Kidney (tissue), 22 donors: ENCODE measurements at places on chromosomes 3 and 15.
A peak's percentile ranks its signal among the peaks of the same experiment; 100 is the strongest.

DNA sequence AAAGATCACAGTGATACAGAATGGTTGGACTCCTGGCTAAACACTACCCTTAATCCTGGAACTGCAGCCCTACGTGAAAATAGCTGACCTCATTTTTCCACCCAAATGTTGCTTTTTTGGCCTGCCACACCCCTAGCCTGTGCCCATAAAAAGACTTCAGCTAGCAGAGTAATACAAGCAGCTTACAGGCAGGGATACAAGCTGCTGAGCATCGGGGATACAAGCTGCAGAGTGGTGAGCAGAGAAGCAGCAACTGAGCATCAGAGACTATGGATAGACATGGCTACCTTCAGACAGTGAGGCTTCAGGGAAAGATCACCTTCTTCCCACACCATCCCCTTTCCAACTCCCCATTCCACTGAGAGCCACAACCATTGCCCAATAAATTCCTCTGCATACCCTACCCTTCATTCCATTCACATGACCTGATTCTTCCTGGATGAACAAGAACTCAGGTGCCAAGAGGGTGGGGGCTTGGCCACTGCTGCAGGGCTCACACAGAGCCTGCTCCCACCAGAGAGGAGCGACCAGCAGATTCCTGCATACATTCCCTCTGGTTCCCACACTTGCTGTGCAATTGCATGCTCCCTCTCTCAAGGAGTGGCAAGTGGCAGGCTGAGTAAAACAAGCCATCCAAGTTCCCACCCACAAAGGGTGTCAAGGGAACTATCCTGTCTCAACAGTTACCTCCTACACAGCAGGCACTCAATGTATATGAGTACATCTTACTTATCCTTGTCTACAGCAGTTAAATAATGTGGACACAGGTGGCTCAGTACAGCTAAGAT is 217.5 kb downstream of the ALCAM start:
- DNase-seq: no peak

GRCh38 chr3:53169045-53169831 is 8.2 kb downstream of the PRKCD start:
- DNase-seq: no peak

GRCh38 chr3:186525369-186526255 is 18.6 kb downstream of the CRYGS start:
- peak; percentile 25 for DNase-seq

DNA sequence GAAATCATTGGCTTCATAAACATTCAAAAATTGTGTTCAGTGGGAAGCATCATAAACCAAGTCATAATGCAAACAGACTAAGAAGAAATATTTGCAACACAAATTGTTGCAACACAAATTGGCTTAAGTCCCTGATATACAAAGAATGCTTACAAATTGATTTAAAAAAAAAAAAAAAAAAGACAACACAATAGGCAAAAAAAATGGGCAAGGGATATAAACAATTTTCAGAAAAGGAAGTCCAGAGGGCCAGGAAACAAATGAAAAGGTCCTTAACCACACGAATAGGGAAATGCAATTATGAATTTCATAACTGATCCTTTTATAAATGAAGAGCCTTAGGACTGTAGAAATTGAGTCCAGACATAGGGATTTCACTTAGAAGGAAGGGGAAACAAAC is 98.9 kb downstream of the LRRK1 start:
- no peak for DNase-seq

GRCh38 chr15:32123473-32123872 is 93.2 kb downstream of the CHRNA7 start:
- no peak for DNase-seq

- DNase-seq: no peak
These were observed 136.5 kb downstream of the ALCAM start for GRCh38 chr3:105503191-105503593.

- DNase-seq: peak; percentile 16
These were observed 35.7 kb downstream of the MGA start for GRCh38 chr15:41695750-41696436.

GRCh38 chr3:69309814-69310213 is 76.1 kb downstream of the FRMD4B start:
- no peak for DNase-seq

DNA sequence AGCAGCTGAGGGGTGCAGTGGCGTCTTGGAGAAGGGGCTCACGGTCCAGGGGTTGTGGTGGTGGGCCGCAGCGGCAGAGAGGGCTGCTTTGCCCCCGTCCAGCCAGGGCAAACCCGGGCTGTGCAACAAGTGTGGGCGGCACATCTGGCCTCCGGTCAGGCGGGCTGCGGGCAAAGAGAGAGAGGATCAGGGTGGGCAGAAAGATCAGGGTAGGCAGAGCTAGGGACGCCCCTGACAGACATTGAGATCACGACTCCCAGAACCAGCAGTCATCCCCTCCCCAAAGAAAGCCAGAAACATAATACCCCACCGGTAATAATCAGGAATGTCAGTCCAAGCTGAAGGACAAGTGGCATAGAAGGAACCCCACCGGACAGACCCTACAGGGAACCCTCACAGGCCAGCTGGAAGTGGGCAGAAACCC is 6.8 kb downstream of the GATA2 start:
- DNase-seq: no peak

DNA sequence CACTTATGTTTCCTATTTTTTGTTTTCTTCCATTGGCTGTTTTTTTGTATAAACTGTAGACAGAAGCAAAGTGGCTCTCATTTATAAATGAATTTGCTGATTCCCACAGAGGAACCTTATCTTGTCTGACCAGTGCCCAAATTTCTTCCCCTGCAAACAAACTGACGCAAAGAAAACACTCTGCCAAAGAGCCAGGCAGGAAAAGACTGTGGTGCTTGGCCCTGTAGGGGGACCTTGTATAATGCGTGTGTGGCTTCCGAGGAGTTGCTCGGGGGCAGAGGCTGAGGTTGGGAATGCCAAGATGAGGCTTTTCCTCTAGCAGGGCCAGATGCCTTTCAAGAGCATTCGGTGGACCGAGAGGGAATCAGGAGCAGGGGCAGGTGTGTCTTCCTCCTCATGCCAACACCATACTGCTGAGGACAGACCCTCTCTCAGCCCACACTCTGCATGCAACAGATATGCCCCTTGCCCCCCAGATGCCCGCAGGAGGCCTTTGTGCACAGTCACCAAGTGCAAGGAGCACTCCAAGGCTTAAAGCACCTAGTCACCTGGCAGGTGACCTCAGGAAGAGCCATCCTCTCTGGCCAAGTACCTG is 104.3 kb upstream of the ABHD17C start:
- DNase-seq: peak; percentile 38

GRCh38 chr3:126399351-126399735 is 4.6 kb downstream of the CFAP100 start:
- DNase-seq: no peak

DNA sequence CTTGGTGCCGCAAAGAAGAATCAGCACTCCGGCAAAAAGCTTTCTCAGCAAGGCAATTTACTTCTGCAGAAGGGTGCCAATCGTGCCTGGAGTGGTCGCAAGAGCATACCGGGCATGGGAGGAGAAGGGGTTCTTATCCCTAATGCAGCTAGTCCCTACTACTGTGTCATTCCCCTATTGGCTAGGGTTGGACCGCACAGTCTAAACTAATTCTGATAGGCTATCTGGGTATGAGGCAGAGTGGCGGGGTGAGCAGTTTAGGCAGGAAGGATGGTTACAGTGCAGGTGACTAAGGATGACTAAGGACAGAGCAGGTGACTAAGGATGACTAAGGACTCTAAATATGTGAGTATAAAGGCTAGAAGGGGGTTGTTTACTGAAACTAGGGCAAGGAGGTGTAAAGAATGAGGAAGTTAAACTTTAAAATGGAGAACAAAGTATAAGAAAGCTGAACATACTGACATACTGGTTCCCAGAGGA is 52.9 kb downstream of the PGBD4 start:
- no peak for DNase-seq

- DNase-seq: no peak
These were observed 25.6 kb upstream of the CFAP161 start for GRCh38 chr15:81108427-81108826.

- no peak for DNase-seq
These were observed 80.3 kb downstream of the PEX5L start for GRCh38 chr3:179956416-179956830.

DNA sequence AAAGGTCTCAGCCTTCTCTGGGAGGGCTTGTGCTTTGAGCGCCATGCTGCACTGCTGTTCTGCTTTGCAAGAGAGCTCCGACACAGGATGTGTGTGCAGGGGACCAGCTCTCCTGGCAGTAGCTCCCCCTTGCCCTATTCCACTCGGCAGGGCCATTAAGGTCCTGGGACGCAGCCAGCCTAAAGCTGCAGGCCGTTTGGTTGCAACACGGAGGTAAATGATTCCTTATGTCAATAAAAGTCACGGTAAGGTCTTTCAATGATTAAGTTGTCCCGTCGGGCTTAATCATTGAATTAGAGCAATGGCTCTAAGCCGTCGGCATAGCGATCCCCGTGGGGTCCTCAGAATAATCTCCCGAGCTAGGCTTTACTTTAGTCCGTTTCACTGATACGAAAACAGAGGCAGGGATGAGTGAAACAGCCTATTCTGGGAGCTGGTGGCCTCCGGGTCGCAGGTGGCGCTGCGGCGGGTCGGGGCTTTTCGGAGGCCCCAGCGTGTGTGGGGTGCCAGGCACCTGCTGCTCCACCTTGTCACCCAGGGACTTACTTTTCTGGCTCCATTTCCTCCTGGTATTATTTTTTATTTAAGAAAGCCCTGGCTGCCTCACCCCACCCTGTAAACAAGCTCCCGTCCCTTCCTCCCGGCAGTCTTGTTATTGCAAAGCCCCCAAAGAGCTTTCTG is 525.2 kb downstream of the OCA2 start:
- DNase-seq: peak; percentile 51

- no peak for DNase-seq
These were observed 62.9 kb downstream of the SERPINI1 start for GRCh38 chr3:167798443-167798842.

DNA sequence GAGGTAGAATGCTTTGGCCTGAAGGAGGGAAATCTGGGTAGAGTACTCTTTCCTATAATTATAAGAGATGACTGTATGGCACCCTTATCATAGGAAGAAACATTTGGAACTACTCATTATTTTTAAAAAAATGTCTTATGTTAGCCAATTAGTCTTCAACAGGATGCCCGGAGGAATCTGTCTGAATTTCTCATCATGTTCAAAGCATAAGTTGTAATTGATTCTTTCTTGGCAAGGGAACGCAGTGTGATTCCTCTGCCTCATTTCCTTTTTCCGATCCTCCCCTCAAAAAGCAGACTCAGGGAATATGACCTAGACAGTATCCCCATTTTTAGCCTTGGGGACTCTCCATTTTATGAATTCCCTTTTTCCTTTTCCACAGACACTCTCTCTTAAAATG is 165.1 kb downstream of the IL5RA start:
- DNase-seq: no peak

DNA sequence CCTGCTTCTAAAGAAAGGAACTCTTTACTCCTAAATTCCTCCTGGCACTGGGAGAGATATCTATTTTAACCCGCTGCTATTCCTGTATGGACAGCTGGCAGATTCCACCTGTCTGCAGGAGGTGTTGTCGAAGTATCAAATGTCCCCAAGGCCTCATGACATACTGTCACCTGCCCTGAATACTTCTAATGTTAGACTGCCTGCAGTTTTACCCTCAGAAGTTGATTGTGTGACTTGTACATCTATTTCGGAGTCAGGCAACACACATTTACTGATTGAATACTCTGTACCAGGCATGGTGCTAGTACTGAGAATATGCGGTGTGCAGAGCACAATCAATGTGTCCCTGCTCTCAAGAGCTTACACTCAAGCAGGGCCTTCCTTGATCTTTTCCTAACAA is 38.6 kb downstream of the PDZRN3 start:
- no peak for DNase-seq

- no peak for DNase-seq
These were observed 7.4 kb upstream of the RIOX2 start for GRCh38 chr3:97979610-97980009.

DNA sequence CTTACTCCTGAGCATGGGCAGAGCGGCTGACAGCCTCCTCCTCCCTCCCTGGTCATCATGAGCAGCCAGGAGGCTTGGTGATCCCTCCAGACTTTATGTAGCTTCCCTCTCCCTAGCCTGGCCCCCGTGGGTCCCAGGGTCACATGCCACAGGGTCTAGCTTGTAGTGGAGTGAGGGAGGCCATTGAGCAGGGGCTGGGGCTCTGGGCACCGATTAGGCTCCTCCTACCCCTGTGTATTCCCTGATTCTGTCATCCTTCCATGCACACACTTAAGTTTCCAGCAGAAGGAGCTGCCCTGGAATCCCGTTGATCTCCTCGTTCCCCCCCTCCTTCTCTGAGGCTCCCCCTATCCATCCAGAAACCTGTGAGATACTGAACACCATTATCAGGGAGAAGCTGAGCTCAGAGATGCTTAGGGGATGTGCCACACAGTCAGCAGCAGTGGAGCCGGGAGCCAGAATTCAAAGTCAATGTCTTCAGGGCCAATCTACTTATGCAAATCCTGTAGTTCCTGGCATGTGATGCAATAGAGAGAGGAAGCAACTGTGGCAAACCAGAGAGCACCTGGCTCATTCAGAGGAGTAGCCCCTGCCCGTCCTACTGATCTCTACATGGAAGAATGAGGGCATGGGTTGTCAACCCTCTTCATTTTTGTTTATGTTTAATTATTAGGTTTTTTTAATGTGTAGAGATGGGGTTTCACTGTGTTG is 17.2 kb downstream of the CCDC33 start:
- DNase-seq: peak; percentile 43

DNA sequence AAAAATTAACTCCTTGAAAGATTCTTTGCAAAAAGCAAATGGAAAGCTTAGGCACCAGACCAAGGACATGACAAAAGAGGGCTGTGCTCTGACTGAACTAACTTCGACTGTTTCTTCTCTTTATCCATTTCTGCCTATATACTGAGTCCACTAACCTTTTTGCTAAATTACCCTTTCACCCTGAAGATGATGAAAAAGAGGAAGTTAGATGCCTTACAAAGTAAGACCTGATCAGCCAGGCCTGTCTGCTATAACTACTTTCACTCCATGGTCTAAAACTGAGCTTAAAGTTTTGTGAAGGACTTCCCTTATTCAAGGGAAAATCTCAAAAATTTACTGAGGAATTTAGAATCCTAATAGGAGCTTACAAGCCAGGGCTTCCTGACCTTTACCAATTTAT is 6.2 kb upstream of the IGSF10 start:
- DNase-seq: no peak

GRCh38 chr15:76203346-76204108 is 107.7 kb downstream of the ETFA start:
- no peak for DNase-seq

GRCh38 chr15:85639752-85640381 is 154.9 kb downstream of the KLHL25 start:
- DNase-seq: no peak
